ENCODE measurements at places on chromosomes 7 and 10. TPM values are rescaled to one million over a fixed set of nuclear protein-coding genes. Genes with fewer than 3 reads are reported as not detected.

The MSS51 gene
- total RNA-seq, result 1.8 TPM

DNA sequence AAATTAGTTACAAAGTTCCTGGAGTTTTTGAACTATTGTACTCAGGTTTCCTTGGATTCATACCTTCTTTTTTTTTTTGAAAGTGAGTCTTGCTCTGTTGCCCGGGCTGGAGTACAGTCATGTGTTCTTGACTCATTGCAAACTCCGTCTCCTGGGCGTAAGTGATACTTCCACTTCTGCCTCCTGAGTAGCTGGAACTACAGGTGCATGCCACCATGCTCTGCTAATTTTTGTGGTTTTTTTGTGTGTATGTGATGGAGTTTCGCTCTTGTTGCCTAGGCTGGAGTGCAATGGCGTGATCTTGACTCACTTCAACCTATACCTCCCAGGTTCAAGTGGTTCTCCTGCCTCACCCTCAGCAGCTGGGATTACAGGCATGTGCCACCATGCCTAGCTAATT, 22.3 kb downstream of the MCM10 start:
- no peak for DNase-seq

DNA sequence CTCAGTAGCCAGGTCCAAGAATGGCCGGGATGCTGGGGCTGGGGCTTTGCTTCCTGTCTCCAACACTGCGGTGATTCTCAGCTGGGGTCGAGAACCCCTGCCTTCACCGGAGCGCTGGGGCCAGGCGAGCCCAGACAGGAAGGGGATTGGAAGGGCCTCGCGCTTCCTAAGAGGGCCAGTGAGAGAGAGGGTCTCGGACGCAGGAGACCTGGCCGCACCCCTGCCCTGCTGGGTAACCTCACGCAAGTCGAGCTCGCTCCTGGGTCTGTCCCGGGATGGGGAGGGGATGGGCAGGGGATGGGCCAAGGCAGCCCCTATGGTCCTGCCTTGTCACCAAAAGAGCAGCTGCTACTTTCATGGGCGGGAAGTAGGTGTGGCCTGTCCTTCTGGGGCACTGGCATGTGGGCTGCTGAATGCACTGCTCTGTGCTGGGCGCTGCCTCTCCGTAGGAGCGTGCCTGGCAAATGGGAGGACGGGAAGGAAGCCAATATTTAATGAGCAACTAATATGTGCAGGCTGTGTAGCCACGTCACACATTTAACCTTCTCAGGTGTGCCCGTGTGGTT, 20.0 kb downstream of the KCNK18 start:
- no peak for DNase-seq

The NKX1-2 gene
- total RNA-seq, result 0.59 TPM

DNA sequence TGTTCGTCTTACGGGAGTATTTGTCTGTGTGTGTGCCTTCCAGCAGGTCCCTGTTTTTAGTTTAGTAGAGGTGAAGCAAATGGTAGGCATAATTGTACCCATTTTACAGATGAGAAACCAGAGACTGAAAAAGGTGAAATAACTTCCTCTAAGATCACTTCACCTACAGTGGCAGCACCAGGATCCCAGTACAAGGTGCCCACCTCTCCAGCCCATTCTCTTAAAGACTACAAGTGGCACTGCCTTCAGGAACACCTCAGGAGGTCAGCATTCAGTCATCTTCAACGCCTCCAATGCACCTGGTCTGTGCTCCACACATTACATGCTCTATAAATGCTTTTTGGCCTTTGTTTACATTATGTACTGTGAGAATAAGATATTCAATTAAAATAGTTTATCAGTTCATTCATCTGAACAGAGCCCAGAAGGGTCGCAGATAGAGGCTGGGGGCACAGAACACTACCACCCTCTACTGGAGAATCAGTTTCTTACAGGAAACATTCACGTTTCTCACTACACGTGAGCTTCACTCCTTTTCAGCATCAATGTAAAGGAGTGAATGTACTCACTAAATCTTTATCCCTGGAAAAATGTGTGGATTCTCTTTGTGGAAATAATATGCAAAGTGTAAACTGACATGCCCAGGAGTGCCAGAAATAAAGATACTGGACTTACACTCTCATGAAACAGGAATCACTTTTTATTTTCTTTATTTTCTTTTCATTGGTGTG, 45.5 kb upstream of the ABLIM1 start:
- DNase-seq, result no peak

DNA sequence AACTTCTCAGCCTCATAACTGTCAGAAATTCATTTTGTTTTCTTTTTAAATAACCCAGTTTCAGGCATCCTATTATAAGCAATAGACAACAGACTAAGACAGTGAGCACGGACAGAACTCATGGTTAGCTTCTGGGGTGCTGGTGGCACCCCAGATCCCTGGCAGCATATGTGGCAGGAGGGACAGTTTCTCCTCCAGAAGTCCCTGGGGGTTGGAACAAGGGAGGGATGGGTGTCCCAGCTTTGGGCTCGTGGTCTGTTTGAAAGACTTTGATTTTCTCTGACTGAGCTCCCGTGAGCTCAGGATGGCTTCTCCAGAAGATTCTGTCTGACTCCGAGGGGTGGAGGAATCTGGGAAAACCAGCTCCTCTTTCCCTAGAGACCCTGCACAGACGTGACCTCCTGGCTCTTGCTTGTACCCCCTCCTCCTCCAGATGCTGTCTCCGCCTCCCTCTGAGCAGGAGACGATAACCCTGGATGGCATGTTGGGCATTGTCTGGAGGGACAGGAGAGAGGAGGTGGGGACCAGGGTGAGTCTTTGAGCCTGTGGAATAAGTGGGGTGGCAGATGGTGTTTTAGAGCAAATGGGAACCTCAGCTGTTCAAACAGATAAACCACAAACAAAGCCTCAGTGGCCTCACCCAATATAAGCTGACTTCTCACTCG, 421.1 kb downstream of the GLRX3 start:
- no peak for DNase-seq

GRCh38 chr7:39272111-39272510, 294.1 kb upstream of the YAE1 start:
- no peak for DNase-seq

DNA sequence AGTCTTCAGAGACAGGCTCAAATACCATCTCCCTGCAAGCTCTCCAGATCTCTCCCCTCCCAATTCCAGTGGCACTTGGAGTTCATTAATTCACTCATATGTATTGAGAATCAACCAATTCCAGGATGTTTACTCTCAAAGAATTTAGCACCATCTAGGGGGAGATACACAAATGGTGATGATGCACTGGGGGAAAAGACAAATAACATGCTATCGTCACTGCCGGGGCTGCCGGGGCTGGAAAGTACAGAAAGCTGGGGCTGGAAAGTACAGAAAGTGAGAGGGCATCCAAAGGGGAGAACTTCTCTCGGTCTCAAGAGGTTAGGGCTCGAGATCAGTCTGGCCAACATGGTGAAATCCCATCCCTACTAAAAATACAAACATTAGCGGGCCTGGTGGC, 118.7 kb downstream of the MKX start:
- DNase-seq, result no peak

DNA sequence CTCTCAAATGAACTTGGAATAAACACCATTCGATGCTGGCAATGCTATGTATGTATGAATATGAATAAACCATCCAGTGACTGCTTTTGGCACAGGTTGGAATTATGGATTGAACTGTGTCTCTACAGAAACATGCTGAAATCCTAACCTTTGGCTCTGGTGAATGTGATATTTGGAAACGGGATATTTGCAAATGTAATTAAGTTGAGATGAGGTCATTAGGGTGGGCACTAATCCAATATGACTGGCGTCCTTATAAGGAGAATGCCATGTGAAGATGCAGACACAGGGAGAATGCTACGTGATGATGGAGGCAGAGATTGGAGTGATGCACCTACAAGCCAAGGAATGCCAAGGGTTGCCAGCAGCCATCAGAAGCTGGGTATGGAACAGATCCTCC, 3.4 kb upstream of the ACTR3B start:
- no peak for DNase-seq

- no peak for DNase-seq
Observed at GRCh38 chr10:118108194-118109026, 61.7 kb upstream of the RAB11FIP2 start.

- no peak for DNase-seq
Observed at GRCh38 chr10:95134490-95134889, 59.5 kb upstream of the ACSM6 start.

DNA sequence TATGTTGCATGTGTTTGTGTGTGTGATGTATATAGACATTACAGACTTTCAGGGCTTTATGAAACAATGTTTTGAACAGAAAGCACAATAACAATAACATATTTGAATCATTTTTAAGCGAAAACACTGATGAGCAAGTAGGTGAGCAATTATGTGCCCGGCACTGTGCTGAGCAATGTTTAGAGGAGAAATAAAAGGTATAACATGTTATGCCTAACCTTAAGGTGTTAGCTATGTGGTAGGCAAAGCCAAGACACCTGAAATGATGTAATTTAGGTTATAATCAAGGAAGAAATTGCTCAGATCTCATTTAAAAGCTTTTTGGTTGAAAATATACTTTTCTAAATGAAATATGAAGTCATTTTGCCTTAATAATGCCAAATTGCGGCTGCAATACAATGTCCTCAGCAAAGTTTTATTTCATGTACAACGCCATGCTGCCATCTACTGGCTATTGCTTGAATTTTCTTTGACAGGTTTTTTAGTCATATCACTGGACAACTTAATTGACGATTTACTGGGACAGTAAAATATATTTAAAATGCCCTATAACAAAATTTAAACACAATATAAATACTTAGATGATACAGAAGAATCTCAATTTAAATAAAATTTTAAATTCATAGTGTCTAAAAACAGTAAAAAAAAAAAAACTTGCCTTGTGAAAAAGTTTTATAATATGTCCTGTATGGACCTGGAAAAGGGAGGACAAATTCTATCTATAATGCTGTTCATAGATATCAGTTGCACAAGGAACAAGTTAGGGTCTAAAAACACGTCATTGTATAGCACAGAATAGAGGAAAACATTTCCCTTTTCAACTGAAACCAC, 131.1 kb upstream of the CDK1 start:
- DNase-seq, result no peak

DNA sequence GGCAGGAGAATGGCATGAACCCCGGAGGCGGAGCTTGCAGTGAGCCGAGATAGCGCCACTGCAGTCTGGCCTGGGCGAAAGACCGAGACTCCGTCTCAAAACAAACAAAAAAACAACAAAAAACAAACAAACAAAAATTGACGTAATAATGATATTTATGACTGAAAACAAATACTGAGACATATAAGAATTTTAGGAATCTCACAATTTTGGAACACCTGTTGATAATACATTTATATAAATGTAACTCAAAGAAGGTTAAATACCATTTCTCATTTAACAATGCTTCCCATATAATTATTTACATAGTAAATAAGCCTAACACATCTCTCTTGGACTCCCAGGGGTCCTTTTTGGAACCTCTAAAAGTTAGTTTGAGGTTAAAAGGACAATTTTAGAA, 102.2 kb upstream of the CCNY start:
- DNase-seq, result no peak

DNA sequence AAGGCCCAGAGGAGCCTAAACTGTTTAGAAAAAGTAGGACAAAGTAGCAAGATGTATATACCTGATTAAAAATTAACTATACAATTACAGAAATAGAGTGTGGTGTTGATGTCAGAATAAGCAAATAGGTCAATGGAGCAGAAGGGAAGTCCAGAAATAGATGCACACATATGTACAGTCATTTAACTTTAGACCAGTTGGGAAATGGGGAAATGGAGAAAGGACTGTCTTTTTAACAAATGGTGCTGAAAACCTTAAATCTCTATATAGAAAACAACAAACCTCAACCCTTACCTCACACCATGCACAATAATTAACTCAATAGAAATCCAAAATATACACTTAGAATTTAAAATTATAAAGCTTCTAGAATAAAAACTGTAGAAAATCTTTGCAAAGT, 72.2 kb downstream of the CH25H start:
- DNase-seq, result no peak

DNA sequence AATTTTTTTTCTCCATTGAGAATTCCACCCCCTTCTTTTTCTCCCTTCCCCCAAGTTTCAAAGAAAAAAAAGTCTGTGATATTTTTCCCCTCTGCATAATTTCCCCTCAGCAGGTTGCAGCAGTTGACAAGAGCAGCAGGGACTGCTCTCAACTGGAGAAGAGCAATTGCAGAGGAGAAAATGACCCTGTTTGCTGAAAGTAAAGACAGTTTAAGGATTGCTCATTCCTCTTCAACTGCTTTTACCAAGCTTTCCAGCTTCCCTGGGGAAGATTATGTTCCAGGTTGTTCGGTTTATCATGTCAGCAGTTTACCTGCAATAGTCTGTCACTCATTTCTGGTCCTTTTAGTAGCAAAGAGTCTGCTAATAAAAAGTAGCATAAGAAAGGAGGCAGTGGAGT, 16.2 kb downstream of the AGK start:
- DNase-seq, result no peak

The STMP1 gene
- total RNA-seq, result 22.9 TPM

DNA sequence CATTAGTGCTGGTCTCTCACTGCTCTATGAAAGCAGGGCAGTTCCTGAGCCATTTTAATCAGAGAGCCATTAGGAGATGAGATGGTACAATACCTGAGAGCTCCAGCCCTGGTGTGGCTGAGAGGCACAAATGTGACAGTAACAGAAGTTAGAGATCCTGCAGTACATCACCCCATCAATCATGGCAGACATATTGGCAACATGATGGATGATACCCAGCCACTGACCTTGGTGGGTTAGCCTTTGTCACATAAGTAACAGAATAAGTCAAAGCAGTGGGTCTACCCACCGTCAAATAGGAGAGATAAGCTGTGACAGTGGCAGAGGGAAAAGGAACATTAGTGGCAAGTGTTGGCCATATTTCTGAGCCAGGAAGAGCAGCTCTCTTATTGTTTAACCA, 53.3 kb upstream of the NXPH1 start:
- DNase-seq, result no peak

GRCh38 chr10:73478636-73479035, 17.2 kb downstream of the PPP3CB start:
- DNase-seq, result no peak

The FAM25G gene
- total RNA-seq, result not detected

DNA sequence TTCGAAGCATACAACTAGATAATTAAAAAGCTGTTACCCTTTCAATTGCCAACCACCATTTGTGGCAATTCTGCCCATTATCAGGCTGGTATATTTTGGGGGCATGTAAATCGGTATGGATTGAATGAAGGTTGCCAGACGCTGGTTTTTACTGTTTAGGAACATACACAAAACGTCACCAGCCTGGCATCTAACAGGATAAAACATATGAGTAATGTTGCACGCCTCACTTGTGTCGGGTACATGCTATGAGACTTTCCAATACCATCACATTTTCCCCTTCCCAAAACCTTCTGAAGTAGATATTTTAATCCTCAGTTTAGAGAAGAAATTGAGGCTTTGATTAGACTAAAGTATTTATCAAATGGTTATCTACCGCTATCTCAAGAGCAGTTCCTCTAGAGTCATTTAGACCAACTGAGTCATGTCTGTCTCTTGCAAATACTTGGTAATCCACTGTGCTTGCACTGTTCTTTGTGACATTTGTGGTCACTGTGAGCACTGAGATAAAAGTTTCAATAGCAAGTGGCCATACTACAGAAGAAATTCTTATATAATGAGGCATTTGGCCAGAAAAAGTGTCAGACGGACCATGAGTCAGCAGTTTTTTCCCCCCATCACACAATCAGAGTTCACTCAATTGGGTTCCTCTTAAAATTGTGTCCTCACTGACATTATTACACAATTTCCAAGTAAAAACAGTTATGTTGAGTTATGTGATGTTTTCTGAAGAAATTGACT, 498.7 kb downstream of the NXPH1 start:
- no peak for DNase-seq

The EBLN1 gene
- not detected for total RNA-seq

GRCh38 chr10:88370713-88371112, 212.4 kb downstream of the RNLS start:
- no peak for DNase-seq

The FKBP6 gene
- not detected for total RNA-seq

GRCh38 chr10:78992333-78992732, 76.4 kb upstream of the ZMIZ1 start:
- no peak for DNase-seq

The SPDYE6 gene
- not detected for total RNA-seq
